Right ventricle myocardium inferior (tissue), 1 donor: ENCODE measurements at places on chromosomes 16 and 17.

DNA sequence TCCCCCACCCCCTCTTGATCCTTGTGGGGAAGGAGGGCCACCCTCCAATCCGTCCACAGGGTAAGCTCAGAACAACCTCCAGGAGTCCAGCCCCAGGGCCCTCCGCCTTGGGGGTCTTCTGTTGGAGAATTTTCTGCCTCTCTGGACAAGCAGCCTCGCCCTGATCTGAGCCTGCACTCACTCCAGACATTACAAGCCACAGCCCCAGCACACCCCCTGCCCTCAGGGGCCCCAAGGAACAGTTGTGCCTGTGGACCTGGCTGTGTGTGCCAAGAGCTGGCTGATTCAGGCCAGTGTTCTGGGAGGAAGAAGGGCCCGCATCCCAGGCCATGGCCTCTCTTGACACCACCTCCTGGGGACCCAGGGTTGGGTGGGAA lies 477 bp upstream of the ARHGAP27 start:
- peak; percentile 52 for DNase-seq

GRCh38 chr17:72063756-72064450 lies 56.9 kb upstream of the SOX9 start:
- no peak for DNase-seq

DNA sequence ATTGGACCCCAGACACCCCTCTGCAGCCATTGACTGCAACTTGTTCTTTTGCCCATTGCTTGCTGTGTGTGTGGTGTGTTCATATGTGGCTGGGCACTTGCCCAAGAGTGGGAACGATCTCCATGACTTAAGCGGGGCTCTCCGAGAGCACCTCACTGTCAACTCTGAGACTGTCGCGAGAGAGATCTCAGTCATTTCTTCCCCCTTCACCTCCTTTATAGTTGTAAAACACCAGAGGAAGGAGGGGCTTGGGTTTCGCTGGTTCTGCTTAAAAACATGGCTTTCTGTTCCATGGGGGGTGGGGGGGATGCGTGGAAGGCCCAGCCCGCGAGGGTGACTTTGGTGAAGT lies 7.4 kb downstream of the PHOSPHO1 start:
- DNase-seq = no peak

- no peak for DNase-seq
Observed at GRCh38 chr16:17173281-17173680, 297.5 kb downstream of the XYLT1 start.

- no peak for DNase-seq
Observed at GRCh38 chr16:7325834-7326233, 6.8 kb upstream of the RBFOX1 start.

DNA sequence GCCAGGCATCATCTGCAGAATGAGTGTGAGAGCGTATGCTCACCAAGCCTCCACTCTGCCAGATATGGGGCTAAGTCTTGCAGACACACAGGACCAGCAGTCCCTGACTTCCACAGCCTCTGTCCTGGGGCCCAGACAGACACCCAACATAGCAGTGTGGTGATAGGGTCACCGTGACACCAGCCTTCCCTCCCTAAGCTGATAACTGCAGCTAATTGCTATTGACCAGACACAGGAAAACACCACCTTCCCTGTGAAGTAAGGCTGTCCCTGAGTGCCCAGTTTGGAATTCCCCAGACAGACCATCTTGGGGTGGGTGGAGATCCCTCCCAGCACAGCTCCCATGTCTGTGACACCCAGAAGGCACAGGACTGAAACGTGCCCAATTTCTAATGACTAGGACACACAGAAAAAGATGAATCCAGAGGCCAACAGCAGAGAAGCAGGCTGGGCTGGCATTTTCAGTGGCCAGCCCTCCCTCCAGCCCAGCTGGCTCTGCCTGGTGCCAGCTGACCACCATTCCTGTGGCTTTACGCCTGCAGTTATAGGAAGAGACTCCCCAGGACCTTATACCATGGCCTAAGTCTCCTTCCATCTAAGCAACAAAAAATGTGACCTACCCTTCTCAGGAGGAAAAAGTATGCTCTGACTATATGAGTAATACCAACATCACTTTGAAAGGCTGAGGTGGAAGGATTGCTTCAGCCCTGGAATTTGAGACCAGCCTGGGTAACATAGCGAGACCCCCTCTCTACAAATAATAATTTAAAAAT lies 30.3 kb downstream of the ATPAF2 start:
- DNase-seq = no peak
